ENCODE measurements at places on chromosomes 5 and 9. TPM values are rescaled to one million over a fixed set of nuclear protein-coding genes. Genes with fewer than 3 reads are reported as not detected.

DNA sequence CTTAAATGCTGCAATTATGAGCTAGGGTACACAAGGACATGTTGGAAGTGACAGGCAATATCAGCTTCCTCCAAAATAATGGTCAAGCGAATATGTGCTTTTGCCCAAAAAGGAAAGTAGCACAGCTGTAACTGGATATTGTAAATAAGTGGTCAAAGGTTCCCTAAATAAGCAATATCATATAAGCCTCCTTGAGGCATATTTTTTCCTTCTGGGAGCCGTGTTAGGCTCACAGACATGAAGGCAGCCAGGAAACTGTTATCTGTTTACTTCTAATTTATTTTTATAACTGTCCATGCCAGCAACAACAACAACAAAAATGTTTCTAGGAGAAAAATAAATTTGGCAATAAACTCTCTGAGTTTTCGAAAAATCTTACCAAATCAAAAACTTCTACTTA is 648.3 kb downstream of the PDE4D start:
- peaks cover 5% of the 10 kb centered on the region for H3K4me1 ChIP-seq
- H3K27ac ChIP-seq, result no peak overlapping the region
- H3K36me3 ChIP-seq, result no peaks in the 10 kb centered on the region
- no peak for DNase-seq

The RARS1 gene
- total RNA-seq, result 61.8 TPM

GRCh38 chr9:121071756-121072421 is 2.9 kb upstream of the CNTRL start:
- peak overlapping the region; percentile 58 for H3K4me3 ChIP-seq
- H3K27ac ChIP-seq, result peak overlapping the region; percentile 100
- peak; percentile 95 for DNase-seq
- no peaks in the 10 kb centered on the region for H3K36me3 ChIP-seq
- peaks cover 58% of the 10 kb centered on the region for H3K4me1 ChIP-seq
- H3K27me3 ChIP-seq, result no peaks in the 10 kb centered on the region

- no peak for DNase-seq
- H3K4me1 ChIP-seq, result peaks cover 16% of the 10 kb centered on the region
- no peak overlapping the region for H3K27ac ChIP-seq
- H3K36me3 ChIP-seq, result no peaks in the 10 kb centered on the region
Observed at GRCh38 chr5:134097211-134097749, 17.2 kb upstream of the TCF7 start.

- H3K36me3 ChIP-seq, result no peaks in the 10 kb centered on the region
- no peak overlapping the region for H3K27ac ChIP-seq
- no peak for DNase-seq
- H3K4me3 ChIP-seq, result no peak overlapping the region
- no peaks in the 10 kb centered on the region for H3K27me3 ChIP-seq
Observed at GRCh38 chr9:123609844-123610243, 253.8 kb downstream of the CRB2 start.

- no peak overlapping the region for H3K4me3 ChIP-seq
- H3K4me1 ChIP-seq, result peaks cover 18% of the 10 kb centered on the region
- no peak overlapping the region for H3K27ac ChIP-seq
- no peaks in the 10 kb centered on the region for H3K36me3 ChIP-seq
- no peak for DNase-seq
Observed at GRCh38 chr5:39187831-39188731, 31.3 kb downstream of the FYB1 start.

The LRRTM2 gene
- total RNA-seq, result not detected

DNA sequence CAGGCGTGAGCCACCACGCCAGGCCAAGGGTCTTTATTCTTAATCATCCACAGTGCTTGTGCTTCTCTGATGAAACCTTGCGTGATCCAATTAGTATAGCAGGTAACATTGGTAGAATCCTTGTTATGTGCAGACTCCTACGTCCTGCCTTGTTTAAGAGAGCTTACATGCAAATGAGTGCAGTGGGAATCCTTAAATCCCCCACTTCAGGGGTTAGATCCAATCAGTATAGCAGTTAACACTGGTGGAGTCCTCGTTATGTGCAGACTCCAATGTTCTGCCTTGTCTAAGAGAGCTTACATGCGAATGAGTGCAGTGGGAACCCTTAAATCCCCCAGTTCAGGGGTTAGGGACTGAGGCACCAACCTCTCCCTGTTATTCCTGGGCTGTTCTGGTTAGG is 193.4 kb downstream of the SEMA6A start:
- no peak overlapping the region for H3K27ac ChIP-seq
- no peak for DNase-seq
- H3K36me3 ChIP-seq, result no peaks in the 10 kb centered on the region
- H3K4me3 ChIP-seq, result no peak overlapping the region
- peaks cover 15% of the 10 kb centered on the region for H3K4me1 ChIP-seq

The LMX1B gene
- total RNA-seq, result not detected

DNA sequence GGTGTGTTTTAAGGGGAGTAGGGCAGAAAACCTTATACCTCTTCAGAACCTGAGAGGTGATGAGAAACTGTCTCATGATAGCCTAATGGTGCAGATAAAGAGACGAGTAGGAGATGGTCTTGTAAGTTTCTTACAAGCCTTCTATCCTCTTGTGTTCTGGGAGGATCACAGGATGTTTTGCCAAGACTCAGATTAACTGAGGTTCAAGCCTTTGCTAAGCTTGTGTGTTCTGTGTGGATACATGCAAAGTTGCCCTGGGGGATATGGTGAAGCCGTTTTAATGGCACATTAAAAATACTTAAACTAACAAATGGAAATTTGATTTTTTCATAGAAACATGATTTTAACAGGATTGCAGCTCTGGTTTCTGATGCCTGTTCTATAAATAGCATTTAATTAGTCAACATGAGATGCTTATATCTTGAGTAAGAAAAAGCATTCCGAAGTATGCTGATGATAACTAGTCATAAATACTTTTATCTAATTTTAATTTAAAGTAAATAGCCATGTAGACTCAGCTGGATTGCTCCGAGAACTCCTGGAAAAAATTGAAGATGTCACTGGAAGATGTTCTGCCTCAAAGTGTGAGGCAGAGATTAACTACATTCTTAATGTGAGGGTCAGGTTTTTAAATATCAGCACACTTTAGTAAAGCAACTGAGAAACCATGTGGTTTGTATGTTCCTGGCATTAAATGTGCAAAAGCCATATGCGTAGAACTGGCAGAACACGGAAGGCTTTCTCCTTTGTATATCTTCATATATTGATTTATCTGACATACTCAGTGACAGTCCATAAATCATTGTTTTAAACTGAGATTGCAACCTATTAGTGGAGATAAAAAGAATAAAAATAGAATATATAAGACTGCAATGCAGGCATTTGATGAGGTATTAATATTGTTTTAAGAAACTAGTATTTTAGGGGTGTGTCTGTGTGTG is 53.7 kb downstream of the IPO11 start:
- DNase-seq, result no peak
- no peaks in the 10 kb centered on the region for H3K27me3 ChIP-seq
- H3K4me3 ChIP-seq, result no peak overlapping the region
- H3K4me1 ChIP-seq, result peaks cover 29% of the 10 kb centered on the region
- peaks cover 16% of the 10 kb centered on the region for H3K36me3 ChIP-seq

DNA sequence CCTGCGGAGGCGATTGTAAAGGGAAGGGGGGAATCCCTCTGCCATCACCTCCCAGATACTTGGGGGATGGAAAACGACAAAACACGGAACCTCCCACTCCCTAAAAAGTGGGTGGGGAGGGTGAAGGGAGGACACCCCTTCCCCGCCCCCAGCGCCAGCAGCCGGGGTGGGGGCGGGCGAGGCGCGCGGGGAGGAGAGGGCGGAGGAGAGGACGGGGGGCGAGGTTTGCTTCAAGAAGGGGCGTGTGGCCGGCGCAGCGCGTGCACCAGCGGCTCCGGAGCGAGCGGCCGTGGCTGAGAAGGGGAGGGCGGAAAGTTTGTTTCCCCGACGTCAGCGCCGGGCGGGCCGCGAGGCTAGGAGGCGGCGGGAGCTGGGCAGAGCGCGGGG is at the start of gene PRRX2:
PRRX2 (plus strand) TSS at position 259 of the 387 bp plus-strand sequence. CDS start 221 bp downstream, outside the sequence.
- H3K4me1 ChIP-seq, result no peaks in the 10 kb centered on the region
- no peaks in the 10 kb centered on the region for H3K27me3 ChIP-seq
- no peak within 1 kb of the TSS for H3K27ac ChIP-seq
- no peak for DNase-seq

DNA sequence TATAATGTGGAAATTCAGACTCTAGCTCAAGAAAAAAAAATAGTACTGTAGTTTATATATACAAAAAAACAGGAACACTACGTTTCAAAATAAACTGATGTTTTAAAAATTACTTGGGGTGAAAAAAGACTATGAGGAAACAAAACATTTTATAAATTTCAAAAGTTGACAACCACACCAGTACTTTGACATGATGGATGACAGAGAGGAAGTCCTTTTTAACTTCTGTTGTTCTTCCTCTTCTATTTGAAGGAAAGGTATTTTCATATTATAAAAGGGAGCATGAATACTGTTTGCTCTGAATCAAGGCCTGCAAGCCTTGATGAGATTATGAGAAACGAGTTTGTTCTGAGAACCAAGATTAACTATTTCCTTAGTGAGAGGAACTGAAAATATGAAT is 456.9 kb downstream of the TAF11L14 start:
- H3K36me3 ChIP-seq, result no peaks in the 10 kb centered on the region
- no peaks in the 10 kb centered on the region for H3K4me1 ChIP-seq
- DNase-seq, result no peak
- H3K27me3 ChIP-seq, result no peaks in the 10 kb centered on the region
- no peak overlapping the region for H3K27ac ChIP-seq

The CCDC183 gene
- total RNA-seq, result 1.6 TPM

The ENTPD8 gene
- not detected for total RNA-seq

- H3K36me3 ChIP-seq, result no peaks in the 10 kb centered on the region
- H3K27me3 ChIP-seq, result no peaks in the 10 kb centered on the region
- H3K27ac ChIP-seq, result no peak overlapping the region
Observed at GRCh38 chr5:68409259-68409658, 193.7 kb downstream of the PIK3R1 start.
